Mammary epithelial cell (primary cell): ENCODE measurements at places on chromosomes 2 and 18. TPM values are rescaled to one million over a fixed set of nuclear protein-coding genes. Genes with fewer than 3 reads are reported as not detected.

DNA sequence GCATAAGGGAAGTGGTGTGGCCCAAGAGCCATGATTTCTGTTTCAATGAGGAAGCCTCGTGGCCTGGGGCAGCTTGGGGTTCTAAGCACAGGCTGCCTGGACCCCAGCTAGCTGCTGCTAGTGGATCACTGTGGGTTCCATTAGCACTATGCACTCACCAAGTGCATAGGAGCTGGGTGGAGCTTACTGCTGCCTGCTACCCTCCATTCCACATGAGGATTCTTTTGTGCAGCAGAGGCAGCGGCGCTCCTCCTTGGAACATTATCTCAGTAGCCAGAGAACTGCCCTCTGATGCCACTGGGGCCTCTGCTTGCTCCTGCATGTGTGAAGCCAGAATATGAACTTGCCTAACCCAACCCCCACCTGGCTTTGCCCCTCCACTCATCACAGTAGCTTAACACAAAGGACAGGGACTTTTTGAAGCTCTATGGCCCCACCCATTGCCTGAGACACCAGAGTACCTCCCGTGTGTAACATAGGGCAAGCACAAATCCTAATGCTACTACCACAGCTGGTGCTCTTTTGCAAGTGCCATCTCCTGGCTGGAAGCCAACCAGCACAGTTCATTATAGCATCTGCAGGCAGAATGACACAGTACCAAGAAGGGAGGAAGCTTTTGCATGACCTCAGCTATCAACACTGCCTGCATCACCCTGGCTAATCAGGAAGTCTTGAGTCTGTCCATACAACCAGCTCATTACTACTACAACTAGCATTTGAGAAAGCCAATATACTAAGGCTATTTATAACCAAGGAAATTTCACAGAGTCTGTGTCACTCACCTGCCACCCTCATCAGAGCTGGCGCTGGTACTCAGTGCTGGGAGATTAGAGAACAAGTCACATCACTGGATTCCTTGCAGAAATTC lies 297.0 kb upstream of the GULP1 start:
- no peak for DNase-seq

- DNase-seq: no peak
Measured at GRCh38 chr2:30237239-30237965, 6.1 kb downstream of the LBH start.

- DNase-seq: peak; percentile 47
Measured at GRCh38 chr2:105802587-105802986, 57.9 kb downstream of the NCK2 start.

DNA sequence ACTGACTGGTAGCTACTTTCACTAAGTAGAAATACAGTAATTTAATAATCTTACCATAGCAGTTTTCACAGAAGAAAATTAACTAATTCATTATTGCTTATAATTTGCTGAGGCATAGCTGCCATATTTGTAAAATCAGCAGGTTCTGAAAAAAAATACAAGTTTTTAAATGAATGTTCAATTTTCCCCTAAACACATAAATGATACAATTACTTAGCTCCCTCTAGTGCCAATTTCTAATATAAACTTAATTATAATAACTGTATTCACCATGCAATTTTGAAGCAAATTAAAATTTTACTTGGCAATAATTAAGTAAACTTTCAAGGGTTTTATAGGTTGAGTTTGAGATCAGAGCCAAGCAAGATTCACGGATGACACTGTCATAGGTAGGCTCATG lies 1321.6 kb upstream of the ACVR2A start:
- DNase-seq: no peak

DNA sequence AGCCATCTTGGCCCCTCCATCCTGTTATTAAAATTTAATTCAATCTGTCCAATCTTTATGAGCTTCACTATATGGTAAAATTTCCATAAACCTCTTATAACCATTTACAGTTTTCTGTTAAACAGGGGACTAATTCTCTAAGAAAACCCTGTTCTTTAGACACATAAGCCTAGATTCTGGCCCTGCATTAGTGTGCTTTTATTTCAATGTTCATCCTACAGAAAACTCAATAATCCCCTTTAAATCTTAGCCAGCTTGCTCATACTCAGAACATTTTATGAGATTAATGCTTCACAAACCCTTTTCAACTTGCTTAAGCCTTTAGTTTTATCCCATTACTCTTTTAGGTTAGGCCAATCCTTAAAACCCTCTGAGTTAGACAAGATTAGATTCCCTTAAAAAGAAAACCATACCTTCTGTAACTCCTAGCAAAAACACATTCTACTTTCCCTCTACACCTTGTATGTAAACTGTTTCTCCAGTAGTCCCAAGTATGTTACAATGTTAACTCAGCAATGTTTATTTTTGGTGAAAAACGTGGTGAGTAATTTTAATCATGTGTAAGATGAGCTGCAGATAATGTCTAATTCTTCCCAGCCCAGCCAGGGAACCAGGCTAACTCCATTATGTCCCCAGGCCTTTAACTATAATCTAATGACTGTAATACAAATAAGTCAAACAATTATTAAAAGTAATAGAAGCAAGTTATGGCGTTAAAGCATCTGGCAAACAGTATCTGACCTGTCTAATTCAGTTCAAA lies 1953.4 kb upstream of the LRRTM1 start:
- no peak for DNase-seq

DNA sequence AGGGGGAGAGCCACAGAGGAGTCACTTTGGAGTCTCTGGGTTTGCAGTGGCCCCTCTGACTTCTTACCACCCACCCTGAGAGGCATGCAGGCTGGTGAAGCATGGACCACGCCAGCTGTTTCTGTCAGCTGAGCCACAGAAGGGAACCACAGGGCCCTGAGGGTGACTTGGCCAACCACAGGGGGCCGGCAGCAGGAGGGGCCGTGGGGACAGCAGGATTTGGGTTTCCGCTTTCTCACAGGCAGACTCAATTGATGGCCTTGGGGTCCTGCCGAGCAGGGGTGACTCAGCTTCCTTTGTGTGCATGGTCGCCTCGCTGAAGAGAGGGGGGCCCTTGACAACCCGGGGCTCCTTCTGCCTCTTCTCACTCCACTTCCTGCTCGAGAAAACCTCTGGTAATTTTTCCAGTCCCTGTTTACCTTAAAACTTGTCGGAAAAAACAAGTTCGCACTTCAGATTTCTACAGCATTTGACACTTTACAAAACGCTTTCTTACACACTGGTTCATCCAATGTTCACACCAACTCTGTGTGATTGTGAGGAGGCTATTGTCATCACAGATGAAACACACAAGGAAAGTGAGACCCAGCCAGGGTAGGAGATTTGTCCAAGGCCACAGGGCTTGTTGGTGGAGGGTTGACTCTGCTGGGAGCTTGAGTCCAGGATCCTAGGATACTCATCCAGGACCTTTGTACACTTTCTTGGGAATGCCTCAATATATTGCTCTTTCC lies 311.2 kb downstream of the LPIN1 start:
- no peak for DNase-seq

DNA sequence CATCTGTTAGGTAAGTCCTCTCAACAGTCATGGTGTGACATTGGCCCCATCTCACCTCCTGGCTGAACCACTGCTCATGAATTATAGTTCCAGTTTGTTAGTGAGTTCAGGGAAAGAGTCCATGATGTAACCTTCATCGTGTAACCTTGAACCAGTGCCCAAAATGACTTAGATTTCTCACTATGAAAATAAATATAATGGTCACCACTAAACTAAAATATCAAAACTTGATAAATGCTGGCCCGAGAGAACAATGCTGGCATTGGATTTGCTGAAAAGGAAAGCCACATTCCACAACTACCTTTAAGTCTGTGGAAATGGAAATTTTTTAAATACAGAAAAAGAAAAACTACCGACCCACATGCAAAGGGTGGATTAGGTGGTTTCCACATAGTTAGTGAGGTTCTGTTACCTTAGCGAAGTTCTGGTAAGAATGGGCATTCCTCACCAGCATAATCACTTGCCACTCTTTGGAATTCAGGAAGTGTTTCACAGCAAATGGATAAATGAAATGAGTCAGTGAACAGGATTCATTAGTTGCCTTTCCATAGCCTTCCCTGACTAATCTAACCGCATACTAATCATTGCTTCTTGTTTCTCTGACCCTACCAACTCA lies 133.9 kb upstream of the CTAGE1 start:
- peak; percentile 99 for DNase-seq

- no peak for DNase-seq
Measured at GRCh38 chr2:119575439-119575838, 31.2 kb downstream of the CFAP221 start.

GRCh38 chr2:15718944-15719323 lies 127.3 kb downstream of the DDX1 start:
- DNase-seq: no peak

DNA sequence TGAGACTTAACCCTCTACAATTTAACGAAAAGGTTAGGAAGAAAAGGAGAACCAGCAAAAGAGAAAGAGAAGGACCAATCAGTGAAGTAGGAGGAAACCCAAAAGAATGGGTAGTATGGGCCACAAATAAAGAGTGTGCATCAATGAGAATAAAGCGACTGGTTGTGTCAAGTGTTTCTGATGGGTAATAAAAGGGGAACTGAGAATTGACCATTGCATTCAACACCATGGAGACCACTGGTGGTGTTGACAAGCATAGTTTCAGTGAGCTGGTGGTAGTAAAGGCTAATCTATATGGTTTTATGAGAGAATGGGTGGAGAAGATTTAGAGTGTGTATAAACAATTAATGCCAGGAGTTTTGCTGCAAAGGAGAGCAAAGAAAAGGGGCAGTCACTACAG lies 75.4 kb downstream of the CSRNP3 start:
- no peak for DNase-seq

GRCh38 chr18:41899535-41899934 lies 55.5 kb upstream of the PIK3C3 start:
- no peak for DNase-seq

GRCh38 chr18:48711651-48712486 lies 173.0 kb downstream of the CTIF start:
- no peak for DNase-seq

- DNase-seq: no peak
Measured at GRCh38 chr2:99942561-99943347, 199.6 kb downstream of the AFF3 start.

DNA sequence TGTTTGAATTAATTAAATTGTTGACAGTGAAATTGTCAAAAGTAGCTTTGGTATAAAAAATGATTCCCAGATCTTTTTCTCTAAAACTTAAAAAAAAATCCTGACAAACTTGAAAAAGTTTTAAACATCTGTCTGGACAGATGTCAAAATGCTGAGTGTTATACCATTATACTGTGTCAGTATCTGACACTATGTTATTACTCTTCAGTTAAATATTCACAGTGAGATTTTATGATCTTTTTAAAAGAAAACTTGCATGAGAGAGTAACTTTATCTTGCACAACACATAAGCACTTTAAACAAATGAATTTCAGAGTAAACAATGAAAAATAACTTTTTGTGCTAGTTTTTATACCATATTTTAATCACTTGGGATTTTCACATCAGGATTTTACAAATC lies 167.4 kb downstream of the MEIS1 start:
- DNase-seq: no peak

DNA sequence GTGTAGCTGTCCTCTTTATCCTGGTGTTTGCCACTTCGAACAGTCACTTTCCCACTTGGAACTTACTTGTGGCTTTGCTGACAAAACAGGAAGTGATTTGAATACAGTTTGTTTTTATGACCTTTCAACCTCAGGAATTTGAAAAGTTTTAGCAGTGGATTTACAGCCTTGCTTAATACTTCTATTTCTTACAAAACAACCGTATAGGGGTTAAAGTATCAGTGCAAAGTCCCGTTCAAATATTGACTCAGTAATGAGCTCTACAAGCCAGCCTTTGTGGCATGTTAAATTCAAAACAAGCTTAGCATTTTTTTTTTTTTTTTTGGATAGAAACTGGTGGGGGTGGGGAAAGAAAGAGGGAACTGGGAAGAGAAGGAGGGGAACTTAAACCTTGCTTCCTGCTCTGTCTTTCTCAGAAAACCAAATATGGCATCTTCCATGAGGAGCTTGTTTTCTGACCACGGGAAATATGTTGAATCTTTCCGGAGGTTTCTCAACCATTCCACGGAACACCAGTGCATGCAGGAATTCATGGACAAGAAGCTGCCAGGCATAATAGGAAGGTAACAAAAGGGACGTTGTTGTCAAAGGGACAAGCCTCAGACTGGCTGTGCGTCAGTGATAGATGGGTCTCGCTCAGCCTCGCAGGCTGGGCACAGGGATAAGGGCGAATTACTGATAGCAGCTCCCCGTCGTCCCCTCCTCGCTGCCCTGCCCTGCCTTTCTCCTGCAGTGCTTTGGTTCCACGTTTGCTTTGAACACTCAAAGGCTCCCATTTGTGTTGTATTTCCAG lies at the start of gene HNMT:
TSS of gene HNMT (plus strand) at position 408 of the 793 bp plus-strand sequence. CDS start at position 427, 19 bp downstream.
- peak; percentile 38 for DNase-seq

DNA sequence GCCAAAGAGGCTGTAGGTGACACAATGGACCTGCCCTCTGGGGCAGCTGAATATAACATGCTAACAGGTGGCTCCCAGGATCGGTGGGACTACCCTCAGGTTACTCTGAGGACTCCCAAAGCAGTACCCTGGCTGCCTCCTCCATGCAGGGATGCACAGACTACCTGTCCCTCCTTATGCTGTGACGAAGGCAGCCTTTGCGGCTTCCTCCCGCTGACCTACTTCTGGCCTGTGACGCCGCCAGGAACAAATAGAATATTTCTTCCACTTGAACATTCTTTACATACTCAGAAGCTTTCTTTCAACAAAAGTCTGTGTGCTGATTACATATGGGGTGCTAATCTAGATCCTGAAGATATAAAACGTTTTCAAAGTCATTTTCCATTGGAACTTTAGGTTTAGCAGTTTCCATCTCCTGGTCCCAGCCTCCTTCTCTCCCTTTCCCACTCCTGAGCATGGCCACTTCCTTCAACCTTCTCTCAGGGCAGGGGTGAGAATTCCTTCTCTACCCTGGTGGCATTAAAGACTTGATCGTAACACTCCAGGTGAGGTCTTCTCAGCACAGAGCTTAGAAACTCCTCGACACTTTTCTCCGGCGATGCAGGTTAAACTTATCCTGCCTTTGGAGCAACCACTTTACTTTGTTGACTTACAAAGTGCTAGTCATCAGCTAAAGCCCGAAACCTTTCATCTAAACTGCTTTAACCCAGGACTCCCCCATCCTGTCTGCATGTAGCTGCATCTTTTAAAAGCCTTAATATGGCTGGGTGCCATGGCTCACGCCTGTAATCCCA lies 58.9 kb upstream of the STK17B start:
- DNase-seq: no peak

- no peak for DNase-seq
Measured at GRCh38 chr2:24977631-24978030, 5.9 kb upstream of the DNAJC27 start.

- no peak for DNase-seq
Measured at GRCh38 chr2:70855667-70856066, 20.1 kb upstream of the CD207 start.

- DNase-seq: no peak
Measured at GRCh38 chr2:34848691-34849090, 1249.6 kb upstream of the FAM98A start.

Gene FBXO41
- polyA plus RNA-seq: 4.5 TPM

Gene C2orf78
- 0.02 TPM for polyA plus RNA-seq

Gene DSG1
- 0.07 TPM for polyA plus RNA-seq

Gene DSEL
- polyA plus RNA-seq: 3.6 TPM

Gene CFAP65
- polyA plus RNA-seq: 0.01 TPM

Gene TP53I3
- polyA plus RNA-seq: 89.8 TPM

Gene RAMP1
- 2.6 TPM for polyA plus RNA-seq

Gene TDRD15
- polyA plus RNA-seq: not detected

Gene UBR3
- 8.0 TPM for polyA plus RNA-seq

Gene IGFBP5
- polyA plus RNA-seq: 0.11 TPM

Gene RPRM
- not detected for polyA plus RNA-seq

Gene ELOA2
- polyA plus RNA-seq: not detected
